Glutamatergic neuron (in vitro differentiated cells): ENCODE measurements at places on chromosomes 1 and 21. TPM values are rescaled to one million over a fixed set of nuclear protein-coding genes. Genes with fewer than 3 reads are reported as not detected.

ARHGEF10L gene
- total RNA-seq, result 89.8 TPM

CYP4A11 gene
- total RNA-seq, result 0.71 TPM

MANEAL gene
- 112 TPM for total RNA-seq

ZYG11A gene
- 0.59 TPM for total RNA-seq

C1orf87 gene
- total RNA-seq, result not detected

MRPL39 gene
- total RNA-seq, result 26.1 TPM

TSPEAR gene
- total RNA-seq, result not detected

HCRTR1 gene
- total RNA-seq, result not detected

FMO2 gene
- total RNA-seq, result not detected
